ENCODE measurements at places on chromosomes 12 and 14. TPM values are rescaled to one million over a fixed set of nuclear protein-coding genes. Genes with fewer than 3 reads are reported as not detected.

GRCh38 chr12:9933958-9934357 is 1.8 kb upstream of the CLEC2A start:
- no peak for DNase-seq

- no peak for DNase-seq
Observed at GRCh38 chr12:123092866-123093265, 58.0 kb downstream of the PITPNM2 start.

DNA sequence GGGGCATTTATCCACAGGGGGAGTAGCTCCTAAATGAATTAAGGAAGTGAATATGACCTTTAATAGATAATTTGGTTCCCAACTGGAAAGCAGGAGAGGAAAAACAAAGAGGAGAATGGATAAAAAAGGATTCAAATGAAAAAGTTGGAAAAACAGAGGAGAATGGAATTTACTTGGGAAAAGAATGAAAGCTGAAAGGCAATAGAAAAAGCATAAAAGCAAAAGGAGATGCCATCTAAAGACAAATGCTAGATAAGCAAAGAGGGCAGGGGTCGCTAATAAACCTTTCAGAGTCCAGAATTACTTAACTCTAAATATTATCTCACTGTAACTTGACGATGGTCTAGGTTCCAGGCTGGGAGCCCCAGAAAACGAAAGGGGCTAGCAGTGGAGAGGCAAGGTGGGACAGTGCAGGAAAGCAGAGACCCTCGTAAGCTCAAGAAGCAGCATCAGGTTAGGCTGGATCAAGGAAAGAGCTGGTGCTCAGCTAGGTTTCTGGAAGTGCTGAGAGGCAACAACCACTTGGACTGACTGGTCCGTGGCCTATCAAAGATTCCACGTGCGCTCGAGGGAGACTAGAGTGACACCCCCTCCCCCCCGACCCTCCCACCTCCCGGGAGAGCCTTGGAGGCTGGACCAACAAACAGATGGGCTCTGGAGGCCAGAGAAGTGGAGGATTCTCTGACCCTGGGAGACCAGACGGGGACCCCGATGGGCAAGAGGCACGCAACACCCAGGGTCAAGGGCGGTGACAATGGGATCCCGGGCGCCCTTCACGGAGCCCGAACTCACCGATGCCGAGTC is 1.2 kb downstream of the SLC2A13 start:
- no peak for DNase-seq

DNA sequence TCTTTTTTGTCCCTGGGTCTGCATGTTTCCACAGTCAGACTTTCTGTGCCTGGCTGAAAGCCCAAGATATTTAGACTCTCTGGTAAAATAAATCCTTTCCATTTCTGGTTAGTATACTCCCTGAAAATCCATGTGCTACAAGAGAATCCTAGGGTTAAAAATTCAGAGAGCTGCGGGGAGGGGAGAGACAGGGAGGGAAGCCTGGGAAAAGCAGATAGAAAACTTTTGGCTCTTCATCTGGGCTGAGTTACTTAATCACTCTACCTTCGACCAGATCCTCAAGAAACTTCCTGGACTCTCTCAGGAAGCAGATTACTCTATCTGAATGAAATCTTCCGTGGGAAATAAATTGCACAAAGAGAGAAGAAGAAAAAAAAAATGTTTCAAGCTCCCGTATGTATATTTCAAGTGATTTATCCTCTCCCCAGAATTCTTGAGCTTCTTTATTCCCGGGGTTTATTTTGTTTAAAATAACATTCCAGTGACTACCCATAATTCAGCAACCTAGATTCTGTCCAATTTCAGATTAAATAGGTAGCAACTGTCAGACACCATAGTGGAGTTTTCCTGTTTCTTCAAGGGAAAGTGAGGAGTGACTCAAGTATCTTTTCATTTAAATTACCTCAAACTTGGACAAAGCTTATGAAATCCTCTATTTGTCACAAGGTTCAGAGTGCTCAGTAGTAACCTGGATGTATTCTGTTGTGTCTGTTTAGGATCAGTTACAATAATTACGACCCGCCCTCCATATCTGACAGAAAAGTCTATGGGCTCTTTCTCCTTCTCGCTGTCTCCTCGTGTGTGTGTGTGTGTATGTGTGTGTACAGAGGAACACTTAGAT is 163.7 kb downstream of the MYRFL start:
- DNase-seq, result no peak

GRCh38 chr14:55383541-55384140 is 28.0 kb downstream of the ATG14 start:
- no peak for DNase-seq

DNA sequence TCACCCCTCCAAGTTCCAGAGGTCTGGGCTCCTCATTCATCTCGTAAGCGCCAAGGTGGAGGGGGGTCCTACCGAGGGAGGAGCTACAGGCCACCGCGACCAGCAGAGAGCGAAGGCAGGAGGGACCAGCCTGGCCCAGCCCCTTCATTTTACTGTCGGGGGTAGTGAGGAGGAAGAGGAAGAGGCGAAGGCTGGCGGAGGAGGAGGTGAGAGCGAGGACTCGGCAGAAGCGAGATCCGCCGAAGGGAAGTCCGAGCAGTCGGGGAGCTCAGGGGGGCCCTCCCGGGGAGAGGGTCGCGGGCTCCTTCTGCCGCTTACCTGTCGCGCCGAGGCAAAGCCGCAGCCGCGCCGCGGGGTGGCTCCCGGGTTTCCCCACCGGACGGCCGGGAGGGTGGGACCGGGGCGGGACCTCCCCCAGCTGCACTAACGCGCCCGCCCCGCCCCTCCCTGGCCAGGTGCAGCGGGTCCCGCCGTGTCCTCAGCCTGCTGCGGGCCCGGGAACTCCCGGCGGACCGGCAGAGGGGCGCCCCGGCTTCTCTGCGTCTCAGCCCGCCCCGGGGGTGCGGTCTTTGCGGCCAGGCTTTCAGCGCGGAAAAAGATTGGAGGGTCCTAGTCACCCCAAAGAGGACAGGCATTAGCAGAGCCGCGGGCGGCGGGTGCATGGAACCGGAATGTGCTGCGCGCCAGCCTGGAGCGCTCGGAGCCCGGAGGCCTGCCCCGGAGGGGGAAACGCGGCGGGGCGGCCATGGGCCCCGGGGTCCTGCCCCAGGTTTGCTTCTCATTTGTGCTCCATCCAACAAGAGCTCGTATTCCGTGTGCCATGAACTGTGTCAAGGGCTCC is at the start of gene GALNT6:
Gene GALNT6 (minus strand): TSS at position 124 of the 841 bp plus-strand sequence. CDS start 11,625 bp downstream, outside the sequence.
- DNase-seq, result no peak

GRCh38 chr14:94411638-94412037 is 23.2 kb upstream of the SERPINA1 start:
- no peak for DNase-seq

DNA sequence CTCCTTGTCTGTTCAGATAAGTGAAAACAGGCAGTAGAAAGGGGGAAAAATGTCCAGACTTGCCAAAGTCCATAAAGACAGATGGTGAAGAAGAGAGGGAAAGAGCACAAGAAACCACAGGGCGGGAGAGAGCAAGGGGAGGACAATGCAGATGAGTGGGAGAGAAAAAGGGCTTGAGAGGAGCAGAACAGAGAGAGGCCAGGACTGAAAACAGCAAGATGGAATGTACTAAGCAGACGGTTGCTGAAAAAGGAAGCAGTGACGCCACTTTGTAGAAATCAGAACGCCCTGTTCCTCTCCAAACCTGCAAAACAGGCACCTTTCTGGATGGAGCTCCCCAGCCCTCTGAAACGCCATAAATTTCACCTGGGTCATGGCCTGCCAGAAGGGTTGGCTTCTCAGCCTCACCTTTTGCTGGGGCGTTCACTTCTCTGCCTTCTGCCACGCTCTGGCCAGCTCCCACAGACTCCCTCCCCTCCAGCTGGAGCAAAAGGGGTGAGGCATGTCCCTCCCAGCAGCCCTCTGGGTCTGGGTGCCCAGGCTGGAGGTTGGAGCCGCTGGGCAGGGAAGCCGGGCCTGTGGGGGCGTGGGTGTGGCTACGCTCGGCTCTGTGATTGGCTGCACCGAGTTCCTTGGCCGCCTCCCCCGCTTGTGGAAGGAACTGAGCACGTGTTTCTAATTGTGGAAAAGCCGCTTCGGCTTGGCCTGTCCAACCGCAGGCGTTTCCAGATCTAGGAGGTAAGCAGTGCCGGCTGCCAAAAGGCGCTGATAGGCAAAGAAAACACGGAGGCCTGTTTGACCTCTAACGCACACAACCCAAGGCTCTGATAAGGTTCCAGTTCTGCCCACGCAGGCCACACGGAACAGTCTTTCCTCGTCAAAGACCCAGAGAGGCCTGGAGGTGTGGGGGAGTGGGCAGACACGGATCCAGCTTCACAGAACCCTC is 29.3 kb downstream of the SLC7A8 start:
- DNase-seq, result peak; percentile 94

DNA sequence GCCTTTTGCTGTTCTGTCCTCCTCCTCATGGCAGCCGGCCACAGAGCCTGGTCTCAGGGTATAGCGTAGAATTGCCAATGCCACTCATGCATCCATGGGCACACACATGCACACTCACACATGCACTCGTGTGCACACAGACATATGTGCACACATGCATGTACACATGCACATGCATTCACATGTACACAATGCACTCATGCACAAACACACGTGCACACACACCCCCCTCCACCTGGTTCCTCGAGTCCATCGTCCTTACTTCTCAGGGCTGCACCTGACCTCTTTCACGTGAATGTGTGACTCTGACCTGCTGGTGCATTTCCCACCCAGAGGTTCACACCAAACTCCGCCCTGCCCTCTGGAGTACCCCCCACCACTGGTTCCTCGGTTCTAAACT is 60.6 kb downstream of the BCL11B start:
- no peak for DNase-seq

DNA sequence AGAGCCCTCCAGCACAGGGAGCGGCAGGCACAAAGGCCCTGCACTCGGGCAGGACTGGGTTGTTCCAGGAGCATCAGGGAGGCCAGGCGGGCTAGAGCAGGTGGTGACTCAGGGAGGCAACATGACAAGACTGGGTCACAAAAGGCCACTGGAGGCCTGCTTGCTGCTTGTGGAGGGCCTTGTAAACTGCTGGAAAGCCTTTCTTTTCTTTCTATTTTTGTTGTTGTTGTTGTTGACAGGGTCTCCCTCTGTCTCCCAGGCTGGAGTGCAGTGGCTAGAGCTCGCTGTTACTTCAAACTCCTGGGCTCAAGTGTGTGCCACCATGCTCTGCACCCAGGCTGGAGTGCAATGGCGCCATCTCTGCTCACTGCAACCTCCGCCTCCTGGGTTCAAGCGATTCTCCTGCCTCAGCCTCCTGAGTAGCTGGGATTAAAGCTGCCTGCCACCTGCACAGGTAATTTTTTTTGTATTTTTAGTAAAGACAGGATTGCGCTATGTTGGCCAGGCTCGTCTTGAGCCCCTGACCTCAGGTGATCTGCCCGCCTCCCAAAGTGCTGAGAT is 11.8 kb upstream of the RCOR1 start:
- DNase-seq, result no peak

- DNase-seq, result no peak
Observed at GRCh38 chr12:24246376-24246775, 296.9 kb upstream of the SOX5 start.

GRCh38 chr12:89597770-89598169 is 71.9 kb upstream of the POC1B start:
- no peak for DNase-seq

DNA sequence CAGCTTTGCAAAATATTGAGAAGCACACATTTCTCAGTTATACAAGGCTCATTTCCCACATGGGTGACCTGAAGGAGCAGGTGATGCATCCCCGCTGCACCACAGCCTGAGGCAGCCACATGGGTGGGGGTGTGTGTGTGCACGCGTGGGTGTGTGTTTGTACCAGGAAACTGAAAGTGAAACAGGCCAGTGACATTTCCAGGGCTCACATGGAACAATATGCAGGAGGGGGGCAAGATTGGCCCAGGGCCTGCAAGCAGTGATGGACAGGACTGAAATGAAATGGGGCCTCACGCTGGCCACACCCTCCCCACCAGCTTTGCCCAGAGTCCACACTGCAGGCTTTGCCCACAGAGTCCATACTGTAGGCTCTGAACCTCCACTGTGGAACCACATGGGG is 154.2 kb upstream of the PARP11 start:
- DNase-seq, result no peak

GRCh38 chr12:29066011-29066588 is 83.0 kb upstream of the FAR2 start:
- DNase-seq, result no peak

DNA sequence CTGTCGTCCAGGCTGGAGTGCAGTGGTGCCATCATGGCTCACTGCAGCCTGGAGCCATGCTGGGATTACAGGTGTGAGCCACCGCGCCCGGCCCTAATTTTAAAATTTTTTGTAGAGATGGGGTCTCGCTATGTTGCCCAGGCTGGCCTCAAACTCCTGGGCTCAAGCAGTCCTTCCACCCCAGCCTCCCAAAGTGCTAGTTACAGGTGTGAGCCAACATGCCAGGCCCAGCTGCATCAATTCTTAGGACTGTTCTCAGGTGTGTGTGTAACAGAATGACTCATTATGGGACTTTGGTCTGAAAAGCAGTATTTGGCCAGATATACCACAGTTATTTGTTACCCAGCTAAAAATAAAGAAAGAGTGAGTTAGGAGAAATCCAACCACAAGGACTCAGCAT is 17.4 kb downstream of the LETMD1 start:
- DNase-seq, result no peak

DNA sequence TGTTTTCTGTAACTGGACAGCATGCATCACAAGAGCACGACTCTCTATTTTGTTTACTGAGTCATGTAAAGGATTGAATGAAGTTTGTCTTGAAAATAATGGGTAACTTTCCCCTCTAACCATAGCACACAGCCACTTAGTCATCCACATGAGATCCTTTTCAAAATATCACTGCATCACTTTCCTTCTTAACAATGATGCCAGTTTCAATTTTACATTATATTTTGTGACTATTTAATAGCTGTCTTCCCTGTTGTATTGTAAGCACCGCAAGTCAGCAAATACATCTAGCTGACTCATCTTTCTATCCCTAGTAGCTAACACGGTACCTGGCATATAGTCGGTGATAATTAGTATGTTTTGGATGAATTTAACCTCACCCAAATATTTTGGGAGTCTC is 83.3 kb upstream of the PPM1H start:
- no peak for DNase-seq

GRCh38 chr14:51182131-51182565 is 57.9 kb upstream of the TMX1 start:
- DNase-seq, result no peak

GRCh38 chr12:12927211-12928079 is 24.5 kb downstream of the GPRC5D start:
- no peak for DNase-seq

Gene PTCSC3
- not detected for total RNA-seq

Gene GDF3
- total RNA-seq, result not detected

Gene PZP
- 0.25 TPM for total RNA-seq

Gene SPATA7
- total RNA-seq, result 9.7 TPM

Gene KRT85
- total RNA-seq, result not detected

Gene ULK1
- 63.6 TPM for total RNA-seq

Gene CLBA1
- total RNA-seq, result 2.2 TPM

Gene C12orf56
- total RNA-seq, result not detected

Gene IL26
- total RNA-seq, result not detected

Data from psoas muscle (tissue), 8 donors.